ENCODE measurements at places on chromosomes 7 and 10.

DNA sequence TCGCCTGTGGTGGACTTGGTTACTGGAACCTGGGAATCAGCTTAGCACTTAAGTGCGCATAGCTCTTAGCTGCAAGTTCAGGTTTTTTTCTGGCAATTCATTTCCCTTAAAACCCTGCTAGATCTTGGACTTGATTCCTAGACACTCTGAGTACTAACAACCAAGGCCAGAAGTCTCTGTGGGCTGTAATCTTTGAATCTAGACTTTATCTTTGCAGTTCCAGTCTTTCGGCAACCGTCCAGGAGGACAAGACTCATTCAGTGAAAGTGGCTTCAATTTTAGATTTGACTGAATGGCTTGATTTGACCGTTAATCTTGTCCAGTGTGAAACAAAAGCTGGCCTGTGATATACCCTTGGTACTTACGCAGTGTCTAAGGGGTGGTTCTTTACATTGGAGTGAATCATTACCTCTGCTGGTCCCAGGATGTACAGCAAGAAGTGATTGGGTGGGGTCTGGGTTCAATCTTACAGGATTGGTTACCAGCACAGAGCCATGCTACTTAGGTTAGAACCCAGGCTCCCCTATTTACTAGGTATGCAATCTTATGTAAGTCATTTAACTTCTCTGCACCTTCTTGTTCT lies 16.4 kb downstream of the PTTG1IP2 start:
- no peak for DNase-seq

- no peak for DNase-seq
These were observed 1135.4 kb downstream of the XPNPEP1 start for GRCh38 chr10:108787932-108788331.

- no peak for DNase-seq
These were observed 130.0 kb upstream of the TMEM72 start for GRCh38 chr10:44781131-44781530.

DNA sequence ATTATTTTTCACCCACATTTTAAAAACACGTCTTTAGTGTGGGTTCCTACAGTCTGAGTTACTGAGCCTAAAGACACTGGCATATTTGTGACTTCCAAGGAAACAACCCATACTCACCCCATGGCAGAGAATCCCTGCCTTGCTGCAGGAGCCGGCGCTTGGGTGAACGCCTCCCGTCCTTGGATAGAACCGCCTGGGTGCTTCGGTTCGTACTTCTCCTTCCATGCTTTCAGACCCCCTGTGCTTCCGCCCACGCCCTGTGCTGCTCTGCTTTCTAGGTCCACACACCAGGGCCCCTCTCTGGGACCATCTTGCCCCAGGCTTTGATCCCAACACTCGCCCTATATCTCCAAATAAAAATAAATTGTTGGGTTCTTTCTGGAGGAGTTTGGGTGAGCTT lies 125.8 kb downstream of the PTPRN2 start:
- DNase-seq = no peak

DNA sequence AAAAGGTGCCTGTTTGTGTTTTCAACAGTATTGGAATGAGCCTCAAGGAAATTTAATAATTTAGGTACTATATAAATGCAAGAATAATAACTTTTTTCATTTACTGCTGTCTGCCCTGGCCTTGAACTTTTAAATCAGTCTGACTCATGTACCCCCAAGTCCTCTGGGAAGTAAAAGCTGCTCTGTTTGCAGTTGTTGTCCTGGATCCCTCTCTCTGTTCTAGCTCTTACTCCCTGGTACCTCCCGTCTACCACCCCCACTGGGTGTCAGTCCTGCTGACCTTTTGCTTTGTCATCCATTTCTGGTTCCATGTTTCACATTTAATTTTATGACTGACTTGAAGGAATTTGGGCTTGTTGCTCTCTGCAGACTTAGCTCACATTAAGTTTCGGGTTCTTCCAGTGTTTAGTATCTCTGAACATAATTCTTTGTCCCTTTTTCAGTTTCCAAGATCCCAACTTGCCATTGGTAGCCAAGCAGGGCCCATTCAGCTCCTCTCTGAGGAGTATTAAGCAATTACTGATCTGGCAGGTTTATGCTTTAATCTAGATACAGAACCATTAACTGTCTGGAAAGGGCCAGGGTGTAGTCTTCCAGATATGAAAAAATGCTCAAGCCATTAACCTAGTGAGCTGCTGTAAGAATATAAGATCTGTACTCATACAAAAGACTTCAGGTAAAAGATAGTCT lies 208.7 kb upstream of the FAM3C start:
- DNase-seq = no peak

- no peak for DNase-seq
These were observed 25.2 kb downstream of the PHTF2 start for GRCh38 chr7:77823787-77824186.

DNA sequence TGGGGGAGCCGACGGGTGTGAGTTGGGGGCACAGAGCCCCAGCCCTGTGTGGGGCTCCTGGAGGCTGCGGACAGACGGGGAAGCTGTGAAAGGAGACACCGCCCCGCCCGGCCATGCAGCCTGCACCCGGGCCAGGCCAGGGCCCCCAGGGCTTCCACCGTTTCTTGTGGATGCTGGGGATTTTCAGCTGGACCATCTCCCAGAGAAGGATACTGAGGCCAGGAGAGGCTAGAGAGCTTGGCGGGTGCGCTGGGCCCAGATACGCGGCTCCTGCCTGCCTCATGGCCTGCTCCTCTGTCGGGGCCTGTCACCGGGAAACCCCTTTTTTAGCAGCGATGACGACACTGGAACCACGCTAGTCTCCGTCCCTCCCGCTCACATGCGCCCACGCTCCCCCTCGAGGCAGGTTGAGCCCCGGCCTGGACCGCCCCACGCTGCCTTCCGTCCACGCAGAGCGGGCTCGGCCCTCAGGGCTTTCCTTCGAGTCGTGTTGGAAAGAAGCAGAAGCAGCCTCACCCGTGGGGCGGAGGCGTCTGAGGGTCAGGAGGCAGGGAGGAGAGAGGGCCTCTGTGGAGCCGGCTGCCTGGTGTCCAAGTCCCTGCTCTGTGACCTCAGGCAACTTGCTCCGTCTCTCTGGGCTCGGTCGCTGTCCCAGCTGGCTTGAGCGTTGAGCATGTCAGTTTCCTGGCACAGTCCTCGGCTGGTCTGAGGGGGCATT lies 11.7 kb downstream of the TMEM184A start:
- DNase-seq = no peak

DNA sequence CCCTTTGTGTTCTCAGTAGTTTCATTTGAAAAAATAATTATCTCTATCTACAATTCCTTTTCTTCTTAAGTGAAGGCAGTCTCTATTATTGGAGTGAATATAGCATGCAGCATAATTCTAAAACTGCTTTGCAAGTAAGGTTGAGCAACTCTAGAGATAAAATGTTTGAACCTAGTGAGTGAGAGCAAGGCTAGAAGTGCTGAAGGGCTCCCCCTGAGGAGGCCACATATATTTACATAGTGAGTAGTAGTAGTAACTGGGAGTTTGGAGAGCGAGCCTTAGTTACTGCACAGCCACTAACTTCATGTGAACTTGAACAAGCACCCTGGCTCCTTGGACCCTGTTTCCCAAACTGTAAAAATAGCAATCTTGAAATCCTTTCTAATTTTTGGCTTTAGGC lies 141.5 kb upstream of the DKK1 start:
- peak; percentile 6 for DNase-seq

GRCh38 chr7:504221-505111 lies 15.2 kb downstream of the PDGFA start:
- no peak for DNase-seq

DNA sequence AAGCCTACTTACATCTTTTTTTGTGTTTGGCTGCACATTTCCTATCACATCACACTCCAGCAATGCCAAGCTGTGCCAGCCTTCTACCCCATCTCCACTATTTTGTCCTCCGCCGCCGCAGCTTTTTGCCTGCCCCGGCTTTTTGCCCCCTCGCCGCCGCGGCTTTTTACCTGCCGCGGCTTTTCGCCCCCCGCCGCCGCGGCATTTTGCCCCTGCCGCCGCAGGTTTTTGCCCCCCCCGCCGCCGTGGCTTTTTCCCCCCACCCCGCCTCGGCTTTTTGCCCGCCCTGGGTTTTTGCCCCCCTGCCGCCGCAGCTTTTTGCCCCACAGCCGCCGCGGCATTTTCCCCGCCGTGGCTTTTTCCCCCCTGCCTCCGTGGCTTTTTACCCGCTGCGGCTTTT lies 506.0 kb downstream of the ZNF37A start:
- DNase-seq = no peak

DNA sequence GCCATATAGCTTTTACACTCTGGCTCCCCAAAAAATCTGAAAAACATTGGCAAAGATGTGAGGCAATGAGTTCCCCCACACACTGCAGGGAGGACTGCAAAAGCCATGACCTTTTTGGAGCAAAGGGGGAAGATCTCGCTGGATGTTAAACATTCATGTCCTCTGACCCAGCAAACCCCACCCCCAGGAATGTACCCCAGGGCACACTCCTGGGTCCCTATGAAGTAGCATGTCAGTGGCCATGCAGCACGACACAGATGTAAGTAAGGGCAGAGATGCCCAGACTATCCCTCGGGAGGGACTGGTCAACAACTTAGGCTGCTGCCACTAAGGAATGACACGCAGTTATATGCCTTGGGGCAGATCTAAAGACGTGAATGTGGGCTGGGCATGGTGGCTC lies 100.6 kb downstream of the DLG5 start:
- no peak for DNase-seq

- DNase-seq = no peak
These were observed 110.1 kb downstream of the NRP1 start for GRCh38 chr10:33224251-33224965.

DNA sequence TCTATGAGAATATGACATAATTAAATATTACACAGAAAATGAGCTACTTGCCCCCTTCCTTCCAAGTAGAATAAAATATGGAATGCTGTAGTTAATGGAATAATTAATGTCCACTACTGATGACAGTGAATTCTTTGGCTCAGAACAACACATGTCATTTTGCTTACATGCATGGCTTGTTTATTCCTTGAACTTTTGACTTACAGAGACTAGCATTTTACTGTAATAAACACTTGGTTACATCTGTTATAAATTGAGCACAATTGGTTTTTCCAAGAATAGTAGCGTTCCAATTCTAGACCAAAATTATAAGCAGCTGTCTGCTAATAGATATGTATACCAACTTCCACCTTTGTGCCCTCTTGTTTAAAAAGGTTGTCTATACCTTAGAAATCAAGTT lies 286.7 kb downstream of the OTUD1 start:
- DNase-seq = no peak
